ENCODE measurements at places on chromosomes 4 and X.

GRCh38 chrX:31217084-31217483 is 145.2 kb upstream of the FTHL17 start:
- no peak for DNase-seq

DNA sequence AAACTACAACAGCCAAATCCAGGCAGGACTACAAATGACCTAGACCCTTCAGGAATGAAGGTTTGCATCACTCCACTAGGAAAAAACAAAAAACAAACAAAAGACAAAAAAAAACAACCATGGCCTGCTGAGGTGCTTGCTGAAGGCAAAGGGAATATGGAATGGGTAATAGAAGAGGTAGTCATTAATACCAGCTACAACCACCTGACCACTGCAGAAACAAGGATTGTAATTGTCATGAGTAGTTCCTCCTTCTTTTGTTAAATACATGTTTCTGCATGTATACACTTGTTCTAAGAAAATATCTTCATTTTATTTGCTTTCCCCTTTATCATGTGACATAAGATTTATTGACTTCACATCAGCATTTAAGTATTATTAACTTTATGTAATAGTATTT is 409.8 kb upstream of the GRID2 start:
- no peak for DNase-seq

GRCh38 chr4:128459547-128459946 is 171.9 kb upstream of the PGRMC2 start:
- no peak for DNase-seq

- no peak for DNase-seq
These were observed at the start of gene FGF13 for GRCh38 chrX:138711399-138712347. Gene FGF13 (minus strand): TSS chrX:138711717. CDS start chrX:138711003, 714 bp downstream.

- no peak for DNase-seq
These were observed 44.8 kb downstream of the GRIA2 start for GRCh38 chr4:157265281-157265680.

DNA sequence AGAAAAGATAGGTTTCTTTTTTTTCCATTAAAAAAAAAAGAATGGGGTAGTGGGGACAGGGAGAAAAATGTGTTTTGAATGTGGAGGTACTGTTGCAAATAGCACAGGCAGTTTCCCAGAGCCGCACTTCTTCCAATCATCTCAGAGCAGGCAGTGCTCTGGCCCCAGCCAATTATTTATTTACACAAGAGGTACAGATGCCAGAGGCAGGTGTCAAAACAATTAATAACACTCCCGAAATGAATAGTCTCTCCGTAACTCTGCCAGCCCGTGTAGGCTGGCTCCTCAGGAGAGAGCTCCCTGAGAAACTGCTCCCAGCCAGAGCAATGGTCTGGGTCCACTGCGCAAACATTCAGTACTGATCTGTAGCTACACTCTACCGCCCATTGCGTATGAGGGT is 130.8 kb upstream of the IL1RAPL2 start:
- no peak for DNase-seq

DNA sequence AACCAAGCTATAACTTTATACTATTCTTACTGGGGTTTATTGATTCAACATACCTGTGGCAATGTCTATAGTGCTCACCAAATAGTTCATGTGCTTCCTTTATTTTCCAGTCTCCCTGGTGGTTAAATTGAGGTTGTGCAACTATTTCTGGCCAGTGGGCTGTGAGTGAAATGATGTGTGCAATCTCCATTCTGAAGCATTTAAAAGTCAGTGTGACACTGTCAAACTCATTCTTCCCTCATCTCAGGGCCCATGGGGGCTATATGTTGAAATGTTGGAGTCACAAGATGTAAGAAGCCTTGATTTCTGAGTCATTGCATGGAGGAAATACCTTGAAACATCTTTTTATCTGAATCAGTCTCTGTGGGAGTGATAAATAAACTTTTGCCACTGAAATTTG is 414.3 kb upstream of the RPS6KA3 start:
- no peak for DNase-seq

DNA sequence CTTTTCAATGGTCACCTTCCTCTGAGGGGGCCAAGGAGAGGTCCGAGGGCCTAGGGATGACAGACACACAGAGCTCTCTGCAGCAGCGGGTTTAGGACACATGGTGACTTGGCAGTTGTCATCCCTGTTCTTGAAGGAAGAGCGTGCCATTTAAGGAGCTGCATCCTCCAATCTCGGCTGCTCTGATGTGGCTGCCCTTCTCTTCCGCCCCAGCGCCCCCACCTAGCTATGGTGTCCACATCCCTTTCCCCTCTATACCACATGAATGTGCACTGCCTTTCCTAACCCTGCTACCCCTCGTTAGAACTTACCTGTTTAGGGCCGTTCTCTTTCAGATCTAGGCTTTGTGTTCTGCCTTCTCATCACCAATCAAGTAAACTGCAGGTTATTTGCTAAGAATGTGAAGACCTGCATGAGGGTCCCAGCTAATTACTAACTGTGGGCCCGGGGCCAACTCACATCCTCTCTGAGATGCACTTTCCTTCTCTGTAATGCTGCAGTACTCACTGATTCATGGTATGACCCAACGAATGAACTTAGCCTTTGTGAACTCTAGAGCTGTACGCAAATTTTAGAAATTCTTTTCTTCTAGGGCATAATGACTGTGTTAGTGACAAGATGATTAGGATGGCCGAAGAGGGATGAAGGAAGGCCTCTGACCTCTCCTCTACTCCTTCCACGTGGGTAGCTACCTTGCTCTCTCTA is 38.2 kb downstream of the CHST7 start:
- no peak for DNase-seq

DNA sequence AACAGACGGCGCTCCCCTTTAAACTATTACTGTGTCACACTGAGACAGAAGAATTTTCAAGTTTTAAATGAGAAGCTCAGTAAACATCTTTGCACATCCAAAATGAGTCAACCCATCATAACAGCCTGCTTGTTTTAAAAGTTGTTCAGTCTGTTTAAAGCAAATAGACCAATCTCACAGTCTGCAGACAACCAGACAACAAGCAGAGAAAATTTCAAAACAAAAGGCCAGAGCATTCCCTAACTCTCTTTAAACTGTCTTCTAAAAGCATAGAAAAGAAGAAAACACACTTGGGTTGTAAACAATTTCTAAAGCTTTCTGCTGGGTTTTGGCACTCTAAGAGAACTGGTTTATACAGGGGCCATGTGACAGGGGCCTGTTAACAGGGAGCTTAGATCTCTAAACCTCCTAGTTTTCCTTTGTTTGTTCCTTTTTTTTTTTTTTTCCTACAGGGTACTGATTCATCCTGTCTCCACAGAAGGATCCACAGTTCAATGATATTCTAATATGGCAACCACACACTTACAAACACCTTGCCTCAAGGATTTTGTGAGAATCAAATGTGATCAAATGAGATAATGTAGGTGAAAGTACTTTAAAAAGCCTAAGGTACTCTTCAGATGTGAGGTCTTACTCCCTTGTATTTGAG is 100.8 kb upstream of the MAML3 start:
- DNase-seq = no peak

GRCh38 chr4:112882286-112882685 is 167.2 kb upstream of the ANK2 start:
- DNase-seq = no peak

- no peak for DNase-seq
These were observed 69.4 kb downstream of the HMGB2 start for GRCh38 chr4:173264684-173265185.

GRCh38 chrX:84666086-84666485 is 163.8 kb upstream of the HDX start:
- no peak for DNase-seq

- no peak for DNase-seq
These were observed 16.3 kb downstream of the NOA1 start for GRCh38 chr4:56961107-56961500.

DNA sequence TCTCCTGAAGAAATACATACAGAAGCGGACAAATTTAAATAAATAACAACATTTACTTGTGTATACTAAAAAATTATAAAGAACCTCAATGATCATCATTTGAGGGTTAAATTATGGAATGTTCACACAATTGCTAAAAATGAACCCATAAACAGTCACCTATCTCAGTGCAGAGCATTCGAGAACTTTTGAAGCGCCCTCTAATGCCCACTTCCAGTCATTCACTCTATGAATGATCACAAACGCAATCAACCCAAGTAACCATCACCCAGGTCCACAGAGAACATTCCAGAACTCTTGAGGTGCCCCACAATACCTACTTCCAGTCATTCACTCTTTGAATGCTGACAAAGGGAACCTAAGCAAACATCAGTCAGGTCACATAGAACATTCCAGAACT is 103.5 kb upstream of the PLAC1 start:
- no peak for DNase-seq
